ENCODE measurements at places on chromosomes 12 and 14. TPM values are rescaled to one million over a fixed set of nuclear protein-coding genes. Genes with fewer than 3 reads are reported as not detected.
A peak's percentile ranks its signal among the peaks of the same experiment; 100 is the strongest.

IL31 gene
- total RNA-seq, result 4.1 TPM

SIX6 gene
- total RNA-seq, result not detected

DPF3 gene
- 0.50 TPM for total RNA-seq

CD163L1 gene
- 0.71 TPM for total RNA-seq

GRCh38 chr12:106273491-106273890 is 25.7 kb upstream of the CKAP4 start:
- no peaks in the 10 kb centered on the region for H3K36me3 ChIP-seq
- H3K27ac ChIP-seq, result no peak overlapping the region
- no peaks in the 10 kb centered on the region for H3K4me1 ChIP-seq
- no peaks in the 10 kb centered on the region for H3K27me3 ChIP-seq

DNA sequence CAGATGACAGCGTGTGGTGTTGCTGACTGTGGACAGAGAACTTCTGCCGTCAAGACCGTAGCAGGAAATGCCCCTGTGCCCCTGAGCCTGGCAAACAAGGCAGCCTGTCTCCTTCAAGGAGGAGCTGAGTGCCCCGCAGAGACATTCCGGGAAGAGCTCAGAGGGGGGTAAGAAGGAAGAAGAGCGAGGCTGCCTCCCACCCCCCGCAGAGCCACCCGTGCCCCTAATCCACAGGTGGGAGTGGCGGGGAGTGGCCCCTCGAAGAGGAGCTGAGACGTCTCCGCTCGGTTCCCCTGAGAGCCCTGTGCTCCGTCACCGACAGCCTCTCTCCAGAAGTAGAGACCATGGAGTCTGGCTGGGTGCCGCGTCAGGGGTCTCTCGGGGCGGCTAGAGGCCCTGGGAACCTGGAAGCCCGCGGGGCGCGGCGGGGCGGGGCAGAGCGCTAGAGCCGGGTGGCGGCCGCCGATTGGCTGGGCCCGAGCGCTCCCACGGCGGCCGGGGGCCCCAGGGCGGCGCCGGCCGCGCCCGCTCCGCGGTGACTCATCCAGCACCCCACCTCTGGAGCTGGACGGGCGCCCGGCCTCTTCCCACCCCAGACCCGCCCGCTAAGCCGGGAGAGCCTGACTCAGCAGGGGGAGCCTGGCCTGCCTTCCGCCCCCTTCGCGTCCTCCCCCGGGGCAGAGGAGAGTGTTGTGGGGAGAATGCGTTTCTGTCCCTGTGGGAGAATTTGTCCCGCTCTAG is 25.2 kb upstream of the KRT78 start:
- H3K27ac ChIP-seq, result peak overlapping the region; percentile 68
- peaks cover 16% of the 10 kb centered on the region for H3K4me1 ChIP-seq
- peak overlapping the region; percentile 29 for H3K4me3 ChIP-seq
- H3K36me3 ChIP-seq, result no peaks in the 10 kb centered on the region

GRCh38 chr14:85921241-85921640 is 391.3 kb downstream of the FLRT2 start:
- H3K4me1 ChIP-seq, result no peaks in the 10 kb centered on the region
- DNase-seq, result no peak

DNA sequence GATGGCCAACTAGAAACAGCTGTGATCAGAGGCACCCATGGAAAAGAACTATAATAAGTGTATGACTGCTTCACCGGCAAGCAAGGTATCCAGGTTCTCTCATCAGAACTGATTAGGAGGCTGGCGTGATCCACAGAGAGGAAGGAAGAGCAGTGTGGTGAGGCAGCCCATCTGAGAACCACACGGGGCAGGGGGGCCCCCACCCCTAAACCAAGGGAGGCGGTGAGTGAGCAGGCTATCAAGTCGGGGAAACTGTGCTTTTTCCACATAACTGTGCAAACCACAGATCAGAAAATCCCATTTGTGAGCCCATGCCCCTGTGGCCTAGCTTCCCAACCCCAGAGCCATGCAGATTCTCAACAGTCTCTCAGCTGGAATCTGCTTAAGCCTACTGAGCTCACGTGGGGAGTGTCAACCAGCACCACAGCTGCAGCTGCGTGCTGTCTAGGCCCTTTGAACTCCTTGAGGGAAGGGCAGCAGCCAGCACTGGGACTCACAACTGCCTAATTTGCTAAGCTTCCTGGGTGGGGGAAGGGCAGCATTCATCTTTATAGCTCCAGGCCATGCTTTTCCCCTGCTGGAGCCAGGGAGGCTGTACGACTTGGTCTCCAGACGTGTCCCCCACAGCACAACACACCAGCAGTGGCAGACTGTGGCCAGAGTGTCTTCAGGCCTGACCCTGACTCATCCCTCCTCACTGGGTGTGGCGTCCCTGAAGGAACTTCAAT is 444.4 kb upstream of the ATP2B1 start:
- H3K27ac ChIP-seq, result no peak overlapping the region
- no peaks in the 10 kb centered on the region for H3K27me3 ChIP-seq
- no peaks in the 10 kb centered on the region for H3K4me1 ChIP-seq

DNA sequence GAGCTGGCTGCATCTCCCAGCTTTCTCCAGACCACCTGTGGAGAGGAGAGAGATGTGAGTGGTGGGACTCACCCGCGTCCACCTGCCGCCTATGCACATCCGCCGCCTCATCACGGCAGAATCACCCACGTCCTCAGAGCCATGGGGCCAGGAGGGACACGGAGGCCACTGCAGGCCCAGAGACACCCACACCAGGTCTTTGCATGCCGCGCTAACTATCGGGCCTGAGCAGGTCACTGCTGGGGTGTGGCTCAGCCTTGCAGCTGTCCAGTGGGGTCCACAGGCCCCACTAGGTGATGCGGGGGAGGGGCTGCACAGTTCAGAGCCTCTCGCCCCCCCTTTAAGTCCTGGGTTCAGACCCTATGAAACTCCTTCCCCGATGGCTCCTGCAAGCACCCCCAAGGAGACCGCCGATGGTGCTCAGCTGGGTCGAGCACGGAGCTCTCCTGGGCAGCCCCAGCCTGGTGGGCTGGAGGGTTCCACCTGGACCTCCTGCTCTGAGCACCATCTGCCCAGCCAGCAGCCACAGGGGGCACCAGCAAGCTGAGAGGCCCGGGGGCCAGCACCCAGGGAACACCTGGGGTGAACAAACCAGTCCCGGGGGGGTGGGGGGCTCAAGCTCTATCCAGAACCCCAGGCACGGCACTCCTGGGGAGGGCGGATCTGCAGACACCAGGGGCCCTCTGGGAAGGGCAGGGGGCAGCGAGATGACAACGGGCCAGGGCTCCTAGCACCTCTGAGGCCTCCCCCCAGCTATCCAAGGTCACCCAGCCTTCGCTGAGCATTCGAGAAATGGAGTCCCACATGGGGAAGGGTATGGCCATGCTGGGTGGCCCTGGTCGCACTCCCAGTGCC is 34.3 kb downstream of the CCNK start:
- H3K27me3 ChIP-seq, result no peaks in the 10 kb centered on the region
- no peak overlapping the region for H3K4me3 ChIP-seq
- no peaks in the 10 kb centered on the region for H3K36me3 ChIP-seq
- H3K4me1 ChIP-seq, result no peaks in the 10 kb centered on the region
- DNase-seq, result no peak
- no peak overlapping the region for H3K27ac ChIP-seq

- H3K27me3 ChIP-seq, result no peaks in the 10 kb centered on the region
- no peaks in the 10 kb centered on the region for H3K36me3 ChIP-seq
- H3K4me3 ChIP-seq, result no peak overlapping the region
Observed at GRCh38 chr12:109741970-109742703, 28.5 kb downstream of the FAM222A start.

GRCh38 chr14:86515195-86515594 is 985.3 kb downstream of the FLRT2 start:
- no peak overlapping the region for H3K4me3 ChIP-seq
- no peak overlapping the region for H3K27ac ChIP-seq
- H3K36me3 ChIP-seq, result no peaks in the 10 kb centered on the region

DNA sequence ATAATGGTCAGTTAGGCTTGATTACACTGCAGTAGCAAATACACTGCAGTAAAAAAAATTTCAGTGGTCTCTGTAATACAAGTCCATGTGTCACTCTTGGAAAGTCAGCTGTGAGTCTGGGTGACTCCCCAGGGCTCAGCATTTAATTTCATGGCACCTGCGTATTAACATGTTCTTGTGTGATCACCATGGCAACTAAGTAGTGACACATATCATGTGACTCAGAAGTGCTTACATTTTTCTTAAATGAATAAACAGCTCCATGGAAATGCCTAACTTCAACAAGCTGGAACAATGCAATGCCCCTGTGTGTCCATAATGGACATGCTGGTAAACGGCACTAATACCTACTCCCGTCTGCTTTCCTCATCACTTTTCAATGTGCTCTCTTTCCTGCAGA is 88.5 kb upstream of the ANO4 start:
- H3K27me3 ChIP-seq, result no peaks in the 10 kb centered on the region
- H3K4me1 ChIP-seq, result no peaks in the 10 kb centered on the region
- H3K36me3 ChIP-seq, result no peaks in the 10 kb centered on the region
- H3K27ac ChIP-seq, result no peak overlapping the region
- no peak for DNase-seq

DNA sequence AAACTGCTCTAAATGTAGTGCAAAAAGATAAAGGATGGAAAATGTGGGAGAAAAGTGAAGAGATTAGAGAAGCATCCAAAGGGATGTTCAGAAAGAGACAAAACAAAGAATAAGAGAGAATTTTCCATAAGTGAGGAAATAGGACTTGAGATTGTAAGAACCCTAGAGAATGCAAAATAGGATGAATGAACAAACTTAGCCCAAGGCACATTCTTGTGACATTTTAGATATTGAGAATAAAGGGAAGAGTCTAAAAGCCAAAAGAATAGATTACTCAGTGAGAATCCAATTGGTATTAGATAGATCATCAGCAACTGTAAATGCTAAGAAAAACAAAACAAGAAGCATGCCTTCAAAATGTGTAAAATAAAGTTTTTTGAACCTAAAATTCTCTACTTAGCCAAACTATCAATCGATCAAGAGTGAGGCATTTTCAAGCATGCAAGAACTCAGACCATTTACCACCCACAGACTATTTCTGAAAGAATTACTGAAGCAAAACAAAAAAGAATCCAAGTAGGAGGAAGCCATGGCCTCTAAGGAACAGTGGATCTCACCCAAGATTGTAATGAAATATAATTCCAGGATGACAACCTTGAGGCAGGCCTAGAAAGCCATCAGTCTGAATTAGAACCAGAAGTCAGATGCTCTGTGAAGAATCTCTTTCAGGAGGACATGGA is 33.5 kb downstream of the DYRK2 start:
- H3K27me3 ChIP-seq, result no peaks in the 10 kb centered on the region
- DNase-seq, result no peak
- H3K27ac ChIP-seq, result no peak overlapping the region
- H3K4me1 ChIP-seq, result peaks cover 8% of the 10 kb centered on the region
- H3K4me3 ChIP-seq, result no peak overlapping the region
- no peaks in the 10 kb centered on the region for H3K36me3 ChIP-seq

DNA sequence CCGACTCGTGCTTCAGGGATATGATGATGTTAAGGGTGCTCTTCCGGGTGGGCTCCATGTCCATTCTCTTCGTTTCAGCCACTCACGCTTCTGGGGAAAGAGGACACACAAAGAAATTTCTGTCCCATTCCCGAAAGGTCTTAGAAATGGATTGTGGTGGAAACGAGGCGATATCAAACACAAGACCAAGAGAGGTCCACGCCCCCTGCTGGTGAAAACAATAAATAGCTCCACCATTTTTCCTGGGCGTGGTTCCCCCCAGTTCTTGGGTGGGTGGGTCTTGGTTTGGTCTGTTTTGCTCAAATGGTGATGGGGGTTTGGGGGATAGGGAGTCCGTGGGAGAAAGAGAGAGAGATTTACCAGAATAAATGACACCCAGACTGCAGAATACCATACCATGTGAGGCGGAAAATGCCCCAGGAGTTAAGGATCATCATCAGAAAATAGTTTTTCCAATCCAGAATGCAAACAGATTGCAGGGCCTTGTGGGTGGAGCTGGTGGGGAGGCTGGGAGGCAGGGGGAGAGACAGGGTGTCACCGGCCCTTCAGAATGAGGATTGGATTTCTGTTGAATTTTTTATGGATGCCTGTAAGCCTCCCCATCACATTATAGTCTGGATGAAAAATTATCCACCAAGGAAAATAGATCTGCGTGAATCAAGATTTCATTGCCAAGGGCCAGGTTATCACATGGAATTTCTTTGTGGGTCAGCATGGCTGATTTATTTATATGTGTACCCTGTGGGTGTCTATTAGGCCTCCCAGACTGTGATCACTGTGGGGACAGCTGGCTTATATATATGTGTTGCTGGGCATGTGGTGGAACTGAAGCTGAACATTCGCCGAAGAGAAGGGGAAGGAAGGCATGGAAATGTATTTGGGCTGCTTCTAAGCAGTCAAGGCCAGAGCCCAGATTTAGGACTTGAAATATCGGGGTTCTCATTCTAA is 55.8 kb downstream of the SRRM4 start:
- H3K27me3 ChIP-seq, result no peaks in the 10 kb centered on the region
- H3K36me3 ChIP-seq, result no peaks in the 10 kb centered on the region
- no peak for DNase-seq

DNA sequence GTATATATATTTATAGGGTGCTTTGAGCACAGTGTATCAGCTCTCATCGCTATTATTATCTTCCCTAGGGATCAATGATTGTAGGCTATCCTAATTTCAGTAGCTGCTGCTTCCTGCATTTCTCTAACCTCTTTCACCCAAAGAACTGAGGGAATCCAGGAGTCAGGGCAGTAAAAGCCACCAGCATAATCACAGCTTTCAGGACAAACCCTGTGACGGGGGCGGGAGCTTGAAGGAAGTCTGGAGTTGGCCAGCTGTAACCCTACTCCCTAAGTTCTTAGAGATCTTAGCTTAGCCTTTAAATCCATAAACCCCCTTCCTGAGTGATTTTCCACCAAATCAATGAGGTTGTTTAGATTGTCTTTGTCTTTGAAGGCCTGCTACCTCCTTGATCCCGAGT is 33.7 kb downstream of the FLVCR2 start:
- DNase-seq, result no peak
- H3K36me3 ChIP-seq, result no peaks in the 10 kb centered on the region
- H3K27ac ChIP-seq, result no peak overlapping the region
- no peaks in the 10 kb centered on the region for H3K27me3 ChIP-seq
- H3K4me1 ChIP-seq, result no peaks in the 10 kb centered on the region
- no peak overlapping the region for H3K4me3 ChIP-seq

- H3K4me3 ChIP-seq, result no peak overlapping the region
- DNase-seq, result no peak
- no peak overlapping the region for H3K27ac ChIP-seq
- H3K4me1 ChIP-seq, result no peaks in the 10 kb centered on the region
- no peaks in the 10 kb centered on the region for H3K36me3 ChIP-seq
- no peaks in the 10 kb centered on the region for H3K27me3 ChIP-seq
Observed at GRCh38 chr14:85479771-85480170, 50.2 kb upstream of the FLRT2 start.

DNA sequence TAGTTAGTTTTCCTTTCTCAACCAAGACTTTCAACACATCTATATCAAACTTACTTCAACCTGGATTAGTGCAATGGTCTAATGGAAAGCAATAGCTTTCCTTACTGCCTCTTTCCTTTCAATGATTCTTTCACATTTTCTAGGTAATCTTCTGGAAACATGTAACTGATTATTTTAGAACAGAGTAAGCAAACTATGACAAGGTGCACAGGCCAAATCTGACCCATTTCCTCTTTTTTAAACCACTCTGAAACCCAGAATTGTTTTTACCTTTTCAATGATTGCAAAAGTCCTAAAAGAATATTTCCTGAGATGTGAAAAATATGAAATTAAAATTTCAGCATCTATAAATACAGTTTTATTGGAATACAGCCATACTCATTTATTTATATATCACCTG is 81.6 kb upstream of the TMTC2 start:
- no peak overlapping the region for H3K4me3 ChIP-seq
- DNase-seq, result no peak
- H3K27me3 ChIP-seq, result no peaks in the 10 kb centered on the region
- no peak overlapping the region for H3K27ac ChIP-seq

GRCh38 chr12:109557200-109557599 is 16.1 kb downstream of the MMAB start:
- H3K27ac ChIP-seq, result no peak overlapping the region
- DNase-seq, result no peak
- no peak overlapping the region for H3K4me3 ChIP-seq
- H3K36me3 ChIP-seq, result peaks cover 3% of the 10 kb centered on the region

All from CD8-positive, alpha-beta memory T cell (primary cell).